ENCODE measurements at places on chromosomes 12 and 14.
A peak's percentile ranks its signal among the peaks of the same experiment; 100 is the strongest.

- no peaks in the 10 kb centered on the region for H3K27me3 ChIP-seq
- no peak for DNase-seq
- no peaks in the 10 kb centered on the region for H3K4me1 ChIP-seq
- H3K4me3 ChIP-seq, result no peak overlapping the region
- H3K27ac ChIP-seq, result no peak overlapping the region
Observed at GRCh38 chr12:75323663-75324062, 6.5 kb downstream of the CAPS2 start.

GRCh38 chr12:12533238-12533829 lies 29.3 kb downstream of the DUSP16 start:
- H3K27me3 ChIP-seq, result no peaks in the 10 kb centered on the region
- peak overlapping the region; percentile 50 for H3K27ac ChIP-seq
- H3K4me1 ChIP-seq, result peaks cover 7% of the 10 kb centered on the region

GRCh38 chr12:50727466-50727865 lies 36.4 kb upstream of the ATF1 start:
- no peak for DNase-seq
- H3K4me3 ChIP-seq, result no peak overlapping the region
- H3K27me3 ChIP-seq, result no peaks in the 10 kb centered on the region
- H3K4me1 ChIP-seq, result no peaks in the 10 kb centered on the region
- H3K27ac ChIP-seq, result no peak overlapping the region
- H3K36me3 ChIP-seq, result no peaks in the 10 kb centered on the region

- no peaks in the 10 kb centered on the region for H3K27me3 ChIP-seq
- DNase-seq, result no peak
Observed at GRCh38 chr14:52663850-52664249, 31.5 kb downstream of the ERO1A start.

- peak overlapping the region; percentile 75 for H3K27ac ChIP-seq
- no peak overlapping the region for H3K4me3 ChIP-seq
- no peaks in the 10 kb centered on the region for H3K27me3 ChIP-seq
- no peaks in the 10 kb centered on the region for H3K4me1 ChIP-seq
- H3K36me3 ChIP-seq, result no peaks in the 10 kb centered on the region
Observed at GRCh38 chr12:52327830-52328500, 6.8 kb upstream of the KRT83 start.

DNA sequence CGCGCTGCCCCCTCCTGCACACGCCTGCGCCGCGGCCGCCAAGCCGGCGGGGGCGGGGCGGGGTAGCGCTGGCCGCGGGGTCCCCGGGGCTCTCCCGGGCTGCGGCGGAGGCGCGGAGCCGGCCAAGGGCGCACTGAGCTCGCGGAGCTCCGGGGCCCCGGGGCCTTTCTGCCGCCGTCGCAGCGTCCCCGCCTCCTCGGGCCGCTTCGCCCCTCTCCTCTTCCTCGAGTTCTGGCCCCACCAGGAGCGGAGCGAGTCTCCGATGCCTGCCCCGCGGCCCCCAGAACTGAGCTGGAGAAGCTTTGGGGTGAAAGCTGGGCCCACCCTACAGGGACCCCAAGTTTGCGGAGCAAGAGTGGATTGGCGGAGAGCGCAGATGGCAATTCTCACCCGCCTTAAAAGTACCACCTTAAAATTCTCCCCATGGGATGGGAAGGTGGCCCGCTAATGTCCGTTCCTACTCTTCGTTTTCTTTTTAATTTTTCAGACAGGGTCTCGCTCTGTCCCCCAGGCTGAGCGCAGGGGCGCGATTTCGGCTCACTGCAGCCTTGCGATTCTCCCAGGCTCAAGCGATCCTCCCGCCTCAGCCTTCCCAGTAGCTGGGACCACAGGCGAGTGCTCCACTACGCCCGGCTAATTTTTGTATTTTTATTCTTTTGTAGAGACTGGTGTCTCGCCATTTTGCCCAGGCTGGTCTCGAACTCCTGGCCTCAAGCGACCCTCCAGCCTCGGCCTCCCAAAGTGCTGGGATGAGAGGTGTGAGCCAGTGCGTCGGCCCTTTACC lies 129.6 kb downstream of the NDUFA12 start:
- no peak for DNase-seq
- no peak overlapping the region for H3K27ac ChIP-seq
- H3K4me1 ChIP-seq, result peaks cover 4% of the 10 kb centered on the region
- no peaks in the 10 kb centered on the region for H3K36me3 ChIP-seq

Measured in breast epithelium (tissue), 4 donors.